ENCODE measurements at places on chromosomes 3 and 15.

GRCh38 chr3:129228891-129229585, 20.4 kb upstream of the COPG1 start:
- no peak for DNase-seq

GRCh38 chr3:66692042-66692765, 191.4 kb upstream of the LRIG1 start:
- no peak for DNase-seq

DNA sequence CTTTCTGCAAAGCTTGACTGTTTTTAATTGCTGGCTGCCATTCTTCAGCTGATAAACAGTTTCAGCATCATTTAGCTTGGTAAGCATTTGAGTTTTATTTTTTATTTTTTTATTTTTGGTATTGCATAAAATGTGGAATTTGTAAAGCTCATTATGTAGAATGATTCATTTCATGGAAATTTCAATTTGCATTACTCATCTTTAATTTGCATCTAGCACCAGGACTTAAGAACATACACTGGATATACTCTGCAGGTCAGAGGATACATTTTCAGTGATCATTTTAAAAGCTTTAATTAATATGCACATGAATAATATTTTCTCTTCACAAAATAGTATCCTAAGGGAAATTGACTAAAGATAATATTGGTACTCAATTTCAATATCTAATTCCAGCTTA, 732.4 kb upstream of the BCHE start:
- no peak for DNase-seq

DNA sequence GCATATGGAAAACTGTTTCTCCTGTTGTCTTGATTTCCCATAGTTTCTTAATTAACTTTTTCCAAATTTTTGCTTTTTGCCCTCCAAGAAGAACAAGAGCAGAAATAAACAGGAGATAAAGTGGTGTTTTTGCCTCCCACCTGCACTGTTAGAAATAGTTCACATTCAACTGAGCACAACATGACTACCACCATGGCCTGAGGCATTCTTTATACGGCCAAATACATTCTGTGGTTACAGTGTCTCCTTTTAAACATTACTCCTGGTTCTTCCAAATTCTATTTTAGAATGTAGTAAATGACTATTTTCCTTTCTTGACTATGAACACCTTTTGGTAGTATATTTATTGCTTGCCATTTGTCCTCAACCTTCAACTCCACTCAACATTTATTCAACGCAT, 98.5 kb downstream of the LARS2 start:
- no peak for DNase-seq

GRCh38 chr3:21751886-21752285, 876 bp upstream of the ZNF385D start:
- DNase-seq = no peak

DNA sequence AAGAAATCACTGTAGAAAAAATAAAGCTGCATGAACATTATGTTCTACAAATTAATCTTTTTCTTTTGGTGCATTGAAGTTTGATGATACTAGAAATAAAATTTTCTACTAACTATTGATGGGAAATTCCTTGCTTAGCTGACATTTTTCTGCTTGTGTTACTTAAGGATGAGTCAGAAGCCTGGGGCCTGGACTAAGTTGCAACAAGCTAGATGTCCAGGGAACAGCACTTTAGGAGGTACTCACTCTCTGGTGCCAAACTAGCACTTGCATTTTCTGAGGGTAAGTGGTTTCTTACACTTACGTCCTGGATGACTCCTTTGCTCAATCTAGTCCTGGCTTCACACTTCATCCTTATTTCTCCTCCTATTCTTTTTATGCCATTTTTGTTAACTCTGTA, 945.1 kb downstream of the IGSF11 start:
- no peak for DNase-seq

- no peak for DNase-seq
Measured at GRCh38 chr3:116811754-116812153, 102.2 kb downstream of the TUSC7 start.

GRCh38 chr15:37218351-37218916, 118.1 kb upstream of the MEIS2 start:
- DNase-seq = no peak

GRCh38 chr3:156317462-156318074, 197.2 kb downstream of the KCNAB1 start:
- DNase-seq = no peak

- no peak for DNase-seq
Measured at GRCh38 chr15:91970142-91970541, 116.6 kb downstream of the SLCO3A1 start.

DNA sequence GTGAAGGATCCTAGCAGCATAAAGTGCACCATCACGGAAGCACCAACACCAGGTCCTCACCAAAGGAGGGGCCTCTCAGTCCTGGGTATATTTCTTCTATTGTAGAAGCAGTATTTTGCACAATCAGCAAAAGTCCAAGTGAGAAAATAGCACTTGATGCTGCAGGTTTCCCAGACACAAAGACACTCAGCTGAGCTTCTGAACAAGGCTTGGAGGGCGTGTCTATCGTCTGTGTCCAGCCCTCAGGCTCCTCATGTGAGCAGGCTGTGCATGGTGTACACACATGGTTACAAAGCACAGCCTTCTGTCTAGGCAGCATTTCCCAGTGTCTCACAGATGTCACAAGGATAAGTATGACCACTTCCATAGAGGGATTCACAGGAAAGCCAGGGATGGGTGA, 98.3 kb upstream of the SPATA12 start:
- no peak for DNase-seq

DNA sequence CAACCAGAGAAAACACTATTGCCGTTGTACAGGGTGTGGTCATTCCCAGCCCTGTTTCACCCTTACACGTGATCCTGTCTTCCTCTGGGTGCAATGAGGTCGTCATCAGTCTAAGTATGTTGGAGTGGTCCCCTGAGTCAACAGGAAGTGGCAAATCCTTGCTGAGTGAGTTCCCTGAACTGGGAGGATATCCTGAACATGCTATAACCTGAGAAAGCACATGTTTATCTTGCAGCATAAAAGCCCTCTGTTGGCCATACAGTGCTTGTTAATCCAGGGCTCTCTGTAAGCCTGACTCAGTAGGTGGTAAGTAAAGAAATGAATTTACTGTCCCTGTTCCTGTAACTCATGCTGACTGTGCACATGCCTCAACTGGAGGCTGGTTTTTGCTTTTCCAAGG, 477.8 kb upstream of the RGMA start:
- peak; percentile 13 for DNase-seq

- peak; percentile 18 for DNase-seq
Measured at GRCh38 chr15:94266789-94267188, 35.4 kb downstream of the MCTP2 start.

GRCh38 chr15:75770131-75770530, 57.5 kb upstream of the CSPG4 start:
- no peak for DNase-seq

GRCh38 chr3:121720163-121720562, 29.4 kb downstream of the GOLGB1 start:
- DNase-seq = no peak

DNA sequence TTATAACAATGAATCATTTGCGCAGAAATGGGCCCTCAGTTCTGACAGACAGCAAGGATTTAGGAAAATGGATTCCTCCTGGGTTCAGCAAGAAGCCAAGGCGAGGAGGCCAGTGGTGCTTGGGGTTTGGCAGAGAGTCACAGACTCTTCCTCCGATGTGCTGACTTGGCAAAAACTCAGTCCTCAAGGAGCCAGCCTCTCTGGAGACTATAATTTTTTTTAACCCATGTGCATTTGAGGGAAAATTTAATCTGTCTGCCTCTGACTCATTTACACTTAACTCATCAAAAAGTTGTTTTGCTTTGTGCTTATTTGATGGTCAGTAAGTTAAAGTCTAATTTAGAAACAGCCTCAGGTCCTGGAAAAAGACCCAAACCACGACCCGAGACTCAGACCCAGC, 34.2 kb upstream of the SLC24A5 start:
- DNase-seq = no peak

DNA sequence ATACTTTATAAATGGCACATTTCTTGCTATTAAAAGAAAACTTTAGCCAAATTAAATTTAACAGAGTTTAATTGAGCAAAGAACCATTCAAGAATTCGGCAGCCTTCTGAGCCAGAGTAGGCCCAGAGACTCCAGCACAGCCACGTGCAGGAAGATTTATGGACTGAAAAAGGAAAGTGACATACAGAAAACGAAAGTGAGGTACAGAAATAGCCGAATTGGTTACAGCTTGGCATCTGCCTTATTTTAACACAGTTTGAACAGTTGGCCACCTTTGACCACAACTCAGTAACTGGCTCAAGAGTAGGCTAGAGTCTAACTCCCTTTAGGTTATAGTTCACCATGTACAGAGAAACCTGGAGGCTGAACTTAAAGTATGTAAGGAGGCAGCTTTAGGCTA, 17.6 kb downstream of the CFAP44 start:
- DNase-seq = no peak

GRCh38 chr15:25993506-25993905, 130.4 kb upstream of the ATP10A start:
- DNase-seq = no peak

DNA sequence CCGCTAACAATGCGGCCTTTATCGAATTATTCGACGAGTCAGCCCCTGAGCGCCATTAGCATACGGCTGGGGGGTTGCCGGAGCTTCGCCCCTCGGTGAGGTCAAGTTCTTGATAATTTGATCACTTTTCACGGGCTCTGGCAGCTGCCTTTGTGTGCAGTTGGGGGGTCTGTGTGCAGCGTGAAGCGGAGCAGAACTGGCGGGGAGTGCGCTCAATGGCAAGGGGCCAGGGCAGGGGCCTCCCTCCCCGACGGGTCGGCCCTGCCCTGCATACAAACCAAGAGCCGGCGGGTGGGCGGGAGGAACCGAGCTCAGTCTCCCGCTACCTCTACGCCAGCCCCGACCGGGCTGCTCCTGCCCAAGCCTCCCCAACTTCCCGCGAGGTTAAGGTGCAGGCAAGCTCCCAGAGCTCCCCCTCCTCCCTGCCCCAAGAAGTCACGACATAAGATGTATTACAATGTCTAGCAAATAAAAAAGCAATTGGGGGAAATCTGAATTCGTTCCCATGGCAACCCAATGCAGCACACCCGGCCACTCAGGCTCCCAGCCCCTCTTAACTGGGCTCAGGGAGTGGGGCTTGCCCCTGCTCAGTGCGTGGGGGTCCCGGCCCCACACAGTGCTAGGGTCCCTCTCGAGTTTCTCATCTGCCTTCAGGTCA, 34.1 kb upstream of the POLG start:
- no peak for DNase-seq

DNA sequence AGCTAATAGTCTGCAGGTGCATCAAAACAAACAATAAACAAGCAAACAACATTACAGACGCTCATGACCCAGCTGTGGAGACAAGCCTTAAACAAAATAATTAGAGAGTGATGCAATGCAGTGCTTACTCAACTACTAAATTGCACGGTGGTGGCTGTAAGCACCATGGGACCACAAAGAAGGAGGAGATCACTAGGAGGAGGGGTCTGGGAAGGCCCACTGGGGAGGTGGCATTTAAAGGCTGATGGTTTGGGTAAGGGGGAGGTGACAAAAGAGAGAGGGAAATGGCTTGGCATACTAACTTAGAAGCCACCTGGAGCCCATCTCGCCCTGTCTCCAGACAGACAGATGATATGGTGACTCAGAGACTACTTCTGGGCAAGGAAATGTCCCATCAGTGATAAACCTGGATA, 516.7 kb downstream of the FOXP1 start:
- DNase-seq = peak; percentile 60

DNA sequence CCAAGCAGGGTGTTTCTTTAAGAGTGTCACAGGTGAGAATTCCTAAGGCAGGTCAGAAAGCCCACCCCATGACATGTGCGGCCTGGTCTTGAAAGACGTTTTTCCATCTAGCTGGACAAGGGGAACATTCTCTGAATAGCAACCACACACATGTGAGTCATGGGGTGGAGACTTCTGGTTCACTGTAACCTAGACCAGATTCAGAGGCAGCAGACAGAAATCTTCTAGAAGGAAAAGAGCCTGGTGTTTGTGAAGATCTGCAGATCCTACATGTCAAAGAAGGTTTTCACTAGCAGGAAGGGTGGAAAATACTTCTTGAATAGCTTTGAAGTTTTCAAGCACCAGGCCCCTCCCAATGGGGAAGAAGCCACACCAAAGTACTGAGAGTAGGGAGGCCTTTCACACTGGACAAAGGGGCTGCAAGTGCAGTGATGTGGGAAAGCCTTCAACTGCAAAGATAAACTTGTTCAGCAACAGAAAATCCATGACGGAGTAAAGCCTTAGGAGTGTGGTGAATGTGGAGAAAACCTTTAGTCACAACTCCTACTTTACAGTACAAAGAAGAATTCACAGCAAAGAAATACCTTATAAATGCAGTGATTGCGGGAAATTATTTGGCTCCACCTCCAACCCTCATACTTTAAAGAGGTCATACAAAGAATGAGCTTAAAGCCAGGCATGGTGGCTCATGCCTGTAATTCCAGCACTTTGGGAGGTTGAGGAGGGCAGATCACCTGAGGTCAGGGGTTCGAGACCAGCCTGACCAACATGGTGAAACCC, 17.6 kb downstream of the ADAM10 start:
- DNase-seq = no peak

DNA sequence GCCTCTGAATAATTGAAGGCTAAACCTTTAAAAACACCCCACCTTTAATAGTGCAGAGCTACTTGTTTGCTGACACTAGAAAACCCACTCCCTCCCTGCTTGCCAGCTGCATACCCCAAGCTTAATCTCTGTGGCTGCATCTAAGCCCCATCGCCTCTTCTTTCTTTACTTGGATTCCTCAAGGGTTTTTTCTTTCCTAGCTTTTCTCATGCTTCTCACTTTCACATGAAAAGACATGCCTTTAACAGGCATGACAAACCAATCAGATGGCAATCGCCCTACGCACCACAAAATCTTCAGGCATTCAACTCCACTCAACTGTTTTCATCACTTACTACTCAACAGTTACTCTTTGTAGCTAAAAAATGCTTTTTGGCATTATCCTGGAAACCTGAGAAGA, 77.5 kb downstream of the PLD1 start:
- DNase-seq = no peak

GRCh38 chr3:154759966-154760365, 320.2 kb upstream of the MME start:
- no peak for DNase-seq

- DNase-seq = no peak
Measured at GRCh38 chr3:4302747-4303146, 422 bp upstream of the SETMAR start.

GRCh38 chr3:100155590-100155989, 41.3 kb upstream of the FILIP1L start:
- DNase-seq = no peak

- no peak for DNase-seq
Measured at GRCh38 chr3:150133293-150133692, 162.6 kb upstream of the PFN2 start.

GRCh38 chr15:96599268-96599667, 268.8 kb downstream of the NR2F2 start:
- no peak for DNase-seq
